Fibroblast of the conjunctiva (primary cell): ENCODE measurements at places on chromosomes 13 and 19.

- DNase-seq: no peak
Observed at GRCh38 chr13:99311748-99312492, 4.7 kb upstream of the GPR183 start.

DNA sequence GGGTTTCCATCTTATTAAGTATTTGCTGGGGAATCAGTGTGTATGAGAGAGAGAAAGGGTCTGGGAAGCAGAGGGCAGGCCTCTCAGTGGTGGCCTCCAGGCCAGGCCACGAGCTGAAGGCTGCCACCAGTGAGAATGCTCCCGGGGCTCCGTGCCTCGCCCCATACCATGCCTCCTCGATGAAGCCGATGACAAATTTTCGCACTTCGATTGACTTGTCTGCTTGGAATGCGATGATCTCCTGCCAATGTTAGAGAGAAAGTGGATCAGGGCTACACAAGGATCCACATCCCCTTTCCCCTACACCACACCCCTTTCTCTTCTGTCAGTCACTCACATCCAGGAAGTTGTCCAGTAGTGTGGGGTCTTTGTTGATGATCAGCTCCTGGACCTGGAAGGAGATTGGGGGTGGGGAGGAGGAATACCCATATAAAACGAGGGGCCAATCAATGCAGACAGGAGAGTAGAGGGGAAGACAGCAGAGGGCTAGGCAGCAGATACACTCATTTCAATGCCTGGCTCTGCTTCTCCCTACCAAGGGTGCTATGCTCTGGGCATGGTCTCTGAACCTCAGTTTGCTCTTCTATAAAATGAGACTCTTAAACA lies 10.7 kb downstream of the SYMPK start:
- DNase-seq: no peak

- peak; percentile 5 for DNase-seq
Observed at GRCh38 chr13:37068962-37069361, 9.5 kb upstream of the SUPT20H start.

- DNase-seq: no peak
Observed at GRCh38 chr19:38544569-38545315, 73.0 kb downstream of the MAP4K1 start.

DNA sequence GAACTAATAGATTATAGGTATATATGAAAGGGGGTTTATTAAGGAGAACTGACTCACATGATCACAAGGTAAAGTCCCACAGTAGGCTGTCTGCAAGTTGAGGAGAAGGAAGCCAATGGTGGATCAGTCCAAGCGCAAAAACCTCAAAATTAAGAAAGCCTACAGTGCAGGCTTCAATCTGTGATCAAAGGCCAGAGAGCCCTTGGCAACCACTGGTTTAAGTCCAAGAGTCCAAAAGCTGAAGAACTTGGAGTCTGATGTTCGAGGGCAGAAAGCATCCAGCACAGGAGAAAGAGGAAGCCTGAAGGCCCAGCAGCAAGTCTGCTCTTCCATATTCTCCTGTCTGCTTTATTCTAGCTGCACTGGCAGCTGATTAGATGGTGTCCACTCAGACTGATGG lies 721.3 kb upstream of the PCDH9 start:
- no peak for DNase-seq

DNA sequence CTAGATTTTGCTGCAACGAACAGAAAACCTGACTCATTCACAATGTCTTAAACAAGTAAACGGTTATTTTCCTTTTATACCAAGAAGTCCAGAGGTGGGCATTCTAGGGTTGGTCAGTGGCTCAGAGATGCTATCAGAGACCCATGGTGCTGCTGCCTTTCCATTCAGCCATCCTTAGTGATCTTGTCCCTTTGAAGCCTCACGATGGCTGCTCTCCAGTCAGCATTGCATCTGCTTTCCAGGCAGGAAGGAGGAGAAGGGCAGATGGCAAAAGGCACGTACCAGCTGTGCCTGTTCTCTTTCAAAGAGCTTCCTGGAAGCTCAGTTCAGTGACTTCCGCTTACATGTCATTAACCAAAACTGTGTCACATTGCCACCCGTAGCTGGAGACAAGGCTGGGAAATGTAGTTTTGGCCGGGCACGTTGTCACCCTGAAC lies 30.1 kb downstream of the WDFY2 start:
- DNase-seq: no peak

- no peak for DNase-seq
Observed at GRCh38 chr13:29849731-29850212, 645 bp downstream of the UBL3 start.

DNA sequence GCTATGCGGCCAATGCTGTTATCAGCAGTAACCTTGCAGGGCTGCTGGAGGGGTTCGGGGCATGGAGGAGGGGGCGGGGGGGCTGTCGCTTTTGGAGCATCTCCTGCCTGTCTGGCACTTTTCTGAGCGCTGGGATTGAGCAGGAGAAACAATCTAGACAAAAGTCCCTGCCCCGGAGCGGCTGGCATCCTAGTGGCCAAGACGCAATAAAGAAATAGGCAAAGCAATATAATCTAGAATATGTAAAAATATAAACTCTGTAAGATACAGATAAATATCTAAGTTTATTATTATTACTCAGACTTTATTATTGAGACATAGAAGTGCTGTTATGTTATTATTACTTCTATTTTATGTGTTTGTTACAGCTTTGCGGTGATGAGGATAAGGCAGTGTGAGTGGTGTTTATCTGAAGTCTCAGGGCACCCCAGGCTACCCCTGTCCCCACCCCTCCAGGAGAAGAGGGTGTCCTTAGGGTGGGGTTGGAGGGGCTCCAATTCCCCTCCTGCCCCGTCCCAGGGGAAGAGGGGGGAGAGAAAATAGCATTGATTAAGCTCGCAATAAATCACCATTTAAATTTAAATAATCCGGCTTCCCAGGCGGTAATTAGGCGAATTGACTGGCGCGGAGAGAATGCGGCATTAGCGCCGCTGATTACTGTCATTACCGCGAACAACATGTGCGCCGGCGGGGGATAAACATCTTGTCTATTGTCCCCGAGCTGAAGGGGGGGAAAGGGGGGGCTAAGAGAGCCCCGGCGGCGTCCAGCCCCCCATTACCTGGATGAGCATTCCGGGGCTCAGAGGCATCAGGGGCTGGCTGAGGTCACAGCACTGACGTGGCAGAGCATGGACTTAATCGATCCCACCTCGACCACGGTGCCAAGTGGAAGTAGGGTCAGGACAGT lies 3.2 kb downstream of the NPAS1 start:
- no peak for DNase-seq

DNA sequence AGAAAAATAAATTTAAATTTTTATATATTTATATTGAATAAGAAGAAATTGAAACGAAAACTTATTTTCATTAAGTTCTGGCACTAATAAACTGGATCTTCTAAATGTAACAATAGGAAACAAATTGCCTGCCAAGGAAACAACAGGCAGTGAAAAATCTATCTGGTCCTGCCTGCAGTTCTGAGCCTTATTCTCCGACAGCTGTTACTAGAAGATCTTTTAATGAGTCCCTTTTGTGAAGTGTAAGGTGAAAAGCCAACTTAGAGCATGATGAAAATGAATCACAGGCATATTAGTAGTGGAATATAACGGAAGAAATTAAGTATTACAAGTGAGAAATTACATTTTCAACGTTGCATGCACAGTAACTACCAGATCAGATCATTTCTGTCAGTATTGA lies 1002.7 kb upstream of the PCDH20 start:
- no peak for DNase-seq

DNA sequence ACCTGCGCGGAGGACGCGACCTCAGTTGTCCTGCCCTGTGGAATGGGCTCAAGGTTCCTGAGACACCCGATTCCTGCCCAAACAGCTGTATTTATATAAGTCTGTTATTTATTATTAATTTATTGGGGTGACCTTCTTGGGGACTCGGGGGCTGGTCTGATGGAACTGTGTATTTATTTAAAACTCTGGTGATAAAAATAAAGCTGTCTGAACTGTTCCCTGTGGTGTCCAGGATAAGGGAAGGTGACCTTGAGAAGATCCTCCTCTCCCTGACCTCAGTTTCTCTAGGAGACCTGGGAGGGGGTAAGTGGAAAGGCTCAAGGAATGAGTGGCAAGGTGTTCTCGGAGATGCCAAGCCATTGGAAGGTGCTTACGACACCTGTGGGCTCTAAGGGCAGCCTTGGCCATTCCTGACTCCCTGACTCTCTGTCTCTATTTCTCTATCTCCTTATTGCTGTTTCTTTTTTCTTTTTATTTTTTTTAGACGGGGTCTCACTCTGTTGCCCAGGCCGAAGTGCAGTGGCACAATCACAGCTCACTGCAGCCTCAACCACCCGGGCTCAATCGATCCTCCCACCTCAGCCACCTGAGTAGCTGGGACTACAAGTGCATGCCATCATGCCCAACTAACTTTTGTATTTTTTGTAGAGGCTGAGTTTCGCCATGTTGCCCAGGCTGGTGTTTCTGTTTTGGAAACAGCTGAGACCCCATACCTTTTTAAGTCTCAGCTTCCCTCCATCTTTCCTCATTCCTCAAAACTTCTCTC lies 3.2 kb downstream of the GDF15 start:
- no peak for DNase-seq

GRCh38 chr19:2039089-2039958 lies 11.7 kb downstream of the MKNK2 start:
- DNase-seq: no peak

DNA sequence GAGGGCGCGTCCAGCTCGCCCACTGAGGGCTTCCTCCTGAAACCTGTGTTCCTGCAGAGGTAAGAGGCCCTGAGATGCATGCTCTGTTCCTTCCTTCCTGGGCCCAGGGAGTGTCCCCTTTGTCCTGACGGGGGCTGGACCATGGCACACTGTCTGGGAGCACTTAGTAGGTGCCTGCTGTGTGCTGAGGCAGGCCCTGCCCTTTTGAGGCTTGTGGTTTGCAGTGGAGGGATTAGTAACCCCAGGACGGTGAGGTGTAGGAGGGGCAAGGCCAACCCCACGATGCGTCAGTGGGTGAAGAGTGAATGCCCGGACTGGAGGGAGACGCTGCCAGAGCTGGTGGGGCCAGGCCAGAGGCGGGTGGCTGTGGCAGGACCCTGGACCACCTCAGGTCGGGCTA lies 11.2 kb upstream of the F2RL3 start:
- no peak for DNase-seq

DNA sequence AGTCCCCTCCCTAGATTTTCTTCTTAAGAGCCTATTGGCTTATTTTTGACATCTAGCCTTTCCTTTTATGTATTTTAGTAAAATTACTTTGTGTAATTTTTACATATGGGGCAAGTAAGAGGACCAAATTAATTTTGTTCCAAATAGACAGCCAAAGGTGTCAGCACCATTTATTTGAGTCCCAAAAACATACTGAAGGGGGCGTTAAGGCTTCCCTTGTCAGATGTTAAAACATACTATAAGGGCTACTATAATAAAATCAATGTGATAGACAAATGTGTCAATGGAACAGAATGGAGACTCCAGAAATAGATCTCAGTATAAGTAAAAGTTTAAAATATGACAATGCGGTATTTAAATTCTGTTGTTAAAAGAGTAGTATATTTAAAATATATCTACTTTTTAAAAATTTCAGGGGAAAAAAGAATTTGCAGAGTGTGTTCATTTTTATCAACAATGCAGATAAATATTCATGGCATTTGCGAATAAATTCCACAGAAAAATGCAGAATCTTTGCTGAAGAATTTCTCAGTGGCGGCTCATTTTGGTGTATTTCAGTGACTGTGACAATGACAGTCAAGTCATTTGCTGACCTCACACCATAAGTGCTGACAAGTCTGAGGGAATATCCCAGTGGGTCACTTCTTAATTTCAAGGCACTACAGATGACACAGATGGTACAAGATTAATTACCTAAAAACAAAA lies 133.7 kb downstream of the MTUS2 start:
- no peak for DNase-seq

- DNase-seq: peak; percentile 8
Observed at GRCh38 chr13:102769679-102770078, 3.9 kb downstream of the TEX30 start.

- DNase-seq: peak; percentile 54
Observed at GRCh38 chr19:57708641-57709361, at the start of gene ZNF154. Gene ZNF154 (minus strand): TSS chr19:57709204. CDS start chr19:57708971, 233 bp downstream.

GRCh38 chr13:51786425-51787265 lies 17.3 kb downstream of the DHRS12 start:
- no peak for DNase-seq

DNA sequence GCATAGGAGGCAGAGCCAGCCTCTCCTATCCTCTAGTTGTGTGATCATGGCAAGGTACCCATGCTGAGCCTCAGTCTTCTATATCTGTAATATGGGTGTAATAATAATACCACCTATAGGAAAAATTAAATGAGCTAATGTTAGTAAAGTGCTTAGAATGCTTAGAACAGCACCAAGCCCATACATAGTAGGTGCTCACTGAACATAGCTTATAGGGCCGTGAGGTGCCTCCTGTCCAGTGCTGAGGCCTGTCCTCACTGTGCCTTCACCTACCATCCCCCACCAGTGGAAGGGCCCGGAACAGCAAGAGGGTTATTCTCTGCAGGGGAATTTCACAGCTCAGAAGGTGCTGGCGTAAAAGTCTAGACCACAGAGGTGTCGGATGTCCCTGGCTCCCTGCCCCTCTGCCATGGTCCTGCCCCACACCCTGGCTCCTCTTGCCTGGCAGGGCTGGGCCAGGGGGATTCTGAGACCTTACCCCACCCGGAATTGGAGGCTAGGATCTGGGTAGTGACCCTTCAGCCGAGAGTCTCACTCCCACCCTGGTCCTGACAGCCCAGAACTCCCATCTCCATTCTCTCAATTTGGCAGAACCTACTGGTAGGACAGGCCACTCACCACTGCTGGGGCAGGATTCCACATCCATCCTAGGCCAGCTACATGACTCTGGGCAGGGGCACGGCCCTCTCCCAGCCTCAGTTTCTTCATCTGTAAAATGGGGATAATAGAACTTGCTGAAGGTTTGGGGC lies 2.2 kb upstream of the SCN1B start:
- DNase-seq: no peak

DNA sequence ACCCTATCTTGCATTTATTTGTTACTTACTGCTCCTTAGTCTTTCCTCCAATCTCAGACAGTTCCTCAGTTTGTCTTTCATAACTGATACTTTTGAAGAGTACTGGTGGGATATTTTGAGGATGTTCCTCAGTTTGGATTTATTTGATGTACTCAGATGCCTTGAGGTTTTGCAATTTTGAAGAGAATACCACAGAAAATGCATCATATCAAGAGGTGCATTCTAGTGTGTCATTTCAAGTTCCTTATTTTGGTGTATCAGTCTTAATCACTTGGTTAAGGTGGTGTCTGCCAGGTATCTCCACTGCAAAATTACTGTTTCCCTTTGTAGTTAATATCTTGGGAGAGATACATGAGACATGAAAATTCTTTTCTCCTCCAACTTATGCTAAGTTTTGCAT lies 75.1 kb downstream of the URI1 start:
- DNase-seq: no peak

DNA sequence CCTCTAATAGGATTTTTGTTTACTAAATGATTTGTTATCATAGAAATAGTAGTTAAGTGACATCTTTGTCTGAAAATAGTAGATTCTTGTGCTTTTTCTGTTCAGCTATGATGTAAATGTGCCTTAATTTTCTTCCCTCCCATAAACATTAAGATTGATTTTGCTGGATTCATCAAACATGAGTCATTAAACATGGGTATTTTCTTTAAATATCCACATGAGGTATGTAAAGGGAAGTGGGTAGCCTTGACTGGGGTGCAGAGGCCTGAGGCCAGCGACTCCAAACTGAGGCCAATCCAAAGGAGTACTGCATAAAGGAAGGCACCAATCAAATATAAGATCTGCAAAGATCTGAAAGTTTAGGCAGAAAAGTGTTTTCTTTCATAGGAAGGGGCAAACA lies 3.7 kb downstream of the ZNF136 start:
- DNase-seq: no peak
